ENCODE measurements at places on chromosomes 12 and 14. TPM values are rescaled to one million over a fixed set of nuclear protein-coding genes. Genes with fewer than 3 reads are reported as not detected.

DPF3 gene
- polyA plus RNA-seq: 0.46 TPM

TTC6 gene
- 0.16 TPM for polyA plus RNA-seq

NOS1 gene
- 0.23 TPM for polyA plus RNA-seq

SSPN gene
- polyA plus RNA-seq: 6.0 TPM

PEBP1 gene
- 210 TPM for polyA plus RNA-seq

CCDC196 gene
- not detected for polyA plus RNA-seq

VWF gene
- polyA plus RNA-seq: 33.8 TPM

NDRG2 gene
- 77.8 TPM for polyA plus RNA-seq

LHX5 gene
- polyA plus RNA-seq: 0.05 TPM

TMEM229B gene
- 6.6 TPM for polyA plus RNA-seq

IL23A gene
- polyA plus RNA-seq: 11.6 TPM

CCDC197 gene
- polyA plus RNA-seq: not detected

GPX2 gene
- 20.3 TPM for polyA plus RNA-seq

ADAM21 gene
- polyA plus RNA-seq: 0.09 TPM

TAS2R14 gene
- 5.3 TPM for polyA plus RNA-seq

FOXG1 gene
- 11.4 TPM for polyA plus RNA-seq

TCL1A gene
- 9.5 TPM for polyA plus RNA-seq

DACT1 gene
- 4.0 TPM for polyA plus RNA-seq

KCNJ8 gene
- 3.5 TPM for polyA plus RNA-seq

RNF212B gene
- 0.07 TPM for polyA plus RNA-seq

SPIC gene
- polyA plus RNA-seq: 2.2 TPM

FGF23 gene
- polyA plus RNA-seq: 0.27 TPM

CS gene
- polyA plus RNA-seq: 53.6 TPM

PSMB5 gene
- 71.0 TPM for polyA plus RNA-seq

RPGRIP1 gene
- 0.30 TPM for polyA plus RNA-seq

DBX2 gene
- polyA plus RNA-seq: not detected

LRTM2 gene
- 0.11 TPM for polyA plus RNA-seq

TBC1D30 gene
- polyA plus RNA-seq: 0.91 TPM

KLRB1 gene
- polyA plus RNA-seq: 7.9 TPM

LBHD2 gene
- 0.75 TPM for polyA plus RNA-seq

KLRC2 gene
- 1.2 TPM for polyA plus RNA-seq

RFX4 gene
- polyA plus RNA-seq: 0.23 TPM

SRRM4 gene
- polyA plus RNA-seq: 0.05 TPM

CIT gene
- 2.6 TPM for polyA plus RNA-seq

CACNA1C gene
- polyA plus RNA-seq: 0.71 TPM

LGR5 gene
- polyA plus RNA-seq: 0.27 TPM

MORN3 gene
- 4.9 TPM for polyA plus RNA-seq

ACVR1B gene
- polyA plus RNA-seq: 9.9 TPM

PDZRN4 gene
- polyA plus RNA-seq: 0.48 TPM

INHBE gene
- polyA plus RNA-seq: 0.14 TPM

ATP5F1B gene
- 263 TPM for polyA plus RNA-seq

APOLD1 gene
- polyA plus RNA-seq: 13.9 TPM

BDKRB1 gene
- 0.62 TPM for polyA plus RNA-seq

PTPRB gene
- polyA plus RNA-seq: 2.8 TPM

SPTB gene
- 1.1 TPM for polyA plus RNA-seq

C12orf75 gene
- polyA plus RNA-seq: 30.0 TPM

TRIM9 gene
- polyA plus RNA-seq: 1.8 TPM

KRT73 gene
- 1.9 TPM for polyA plus RNA-seq

GPRC5D gene
- 0.05 TPM for polyA plus RNA-seq

EIF2S3B gene
- polyA plus RNA-seq: 0.27 TPM

KRT79 gene
- 25.8 TPM for polyA plus RNA-seq

ASCL1 gene
- 15.3 TPM for polyA plus RNA-seq

KRT4 gene
- 24.8 TPM for polyA plus RNA-seq

GLIPR1 gene
- 12.2 TPM for polyA plus RNA-seq

Measured in thymus (tissue), 14 donors.